Esophagus squamous epithelium (tissue), 5 donors: ENCODE measurements at places on chromosomes 11 and 22.

DNA sequence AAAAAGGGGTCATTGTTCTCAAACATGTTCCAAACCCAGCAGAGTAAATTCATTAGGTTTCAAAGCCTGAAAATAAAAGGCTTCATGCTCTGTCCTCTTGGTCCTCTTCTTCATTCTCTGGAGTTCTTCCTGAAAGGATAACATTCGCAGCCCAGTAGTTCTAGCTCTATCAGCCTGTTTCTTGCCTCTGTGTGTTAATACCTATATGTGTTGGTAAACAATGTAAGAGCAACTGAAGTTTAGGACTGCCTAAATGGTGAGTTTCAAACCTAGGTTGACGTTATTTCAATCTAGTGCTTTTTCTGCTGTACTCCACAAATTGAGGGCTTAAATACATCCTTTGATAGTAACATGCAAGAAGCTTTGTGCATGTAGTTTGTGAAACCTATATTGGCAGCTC, 9.4 kb downstream of the AASDHPPT start:
- no peak for DNase-seq
- H3K27ac ChIP-seq: peak overlapping the region; percentile 15
- H3K36me3 ChIP-seq: peaks cover 49% of the 10 kb centered on the region

GRCh38 chr11:64894070-64894811, 15.8 kb upstream of the EHD1 start:
- peaks cover 48% of the 10 kb centered on the region for H3K36me3 ChIP-seq
- H3K4me3 ChIP-seq: no peak overlapping the region
- H3K27ac ChIP-seq: no peak overlapping the region
- no peak for DNase-seq

DNA sequence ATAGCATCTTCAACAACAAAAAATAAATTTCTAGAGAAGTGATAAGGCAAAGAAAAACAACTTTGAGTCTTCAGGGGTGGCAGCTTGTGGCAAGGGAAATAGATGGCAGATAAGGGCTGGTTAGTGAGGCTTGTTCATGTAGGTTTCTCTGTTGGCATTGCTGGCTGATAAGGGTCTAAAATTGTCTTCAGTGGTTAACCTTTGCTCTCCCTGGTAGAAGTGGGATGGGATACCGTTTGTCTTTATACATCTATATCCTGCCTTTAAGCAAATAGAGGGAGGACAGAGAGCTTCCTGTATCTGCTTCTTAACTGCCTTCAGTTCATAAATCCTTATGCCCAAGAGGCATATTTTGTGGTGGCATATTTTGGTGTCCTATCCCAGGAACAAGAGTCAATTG, 57.1 kb downstream of the TRAF6 start:
- H3K4me1 ChIP-seq: peaks cover 11% of the 10 kb centered on the region
- no peak overlapping the region for H3K4me3 ChIP-seq
- no peaks in the 10 kb centered on the region for H3K36me3 ChIP-seq
- H3K27me3 ChIP-seq: no peaks in the 10 kb centered on the region

GRCh38 chr11:35335226-35335625, 84.1 kb downstream of the SLC1A2 start:
- no peak overlapping the region for H3K27ac ChIP-seq
- H3K36me3 ChIP-seq: no peaks in the 10 kb centered on the region
- H3K4me3 ChIP-seq: no peak overlapping the region
- no peak for DNase-seq
- peaks cover 11% of the 10 kb centered on the region for H3K4me1 ChIP-seq

GRCh38 chr11:22456993-22457762, 119.0 kb downstream of the SLC17A6 start:
- H3K4me3 ChIP-seq: no peak overlapping the region
- H3K27ac ChIP-seq: peak overlapping the region; percentile 57
- H3K36me3 ChIP-seq: no peaks in the 10 kb centered on the region

- H3K4me1 ChIP-seq: peaks cover 9% of the 10 kb centered on the region
- no peaks in the 10 kb centered on the region for H3K27me3 ChIP-seq
- H3K36me3 ChIP-seq: no peaks in the 10 kb centered on the region
- H3K4me3 ChIP-seq: no peak overlapping the region
- H3K27ac ChIP-seq: no peak overlapping the region
Measured at GRCh38 chr11:126484266-126484665, 128.8 kb downstream of the ST3GAL4 start.

- H3K27me3 ChIP-seq: no peaks in the 10 kb centered on the region
- no peak overlapping the region for H3K4me3 ChIP-seq
- H3K27ac ChIP-seq: no peak overlapping the region
- no peak for DNase-seq
Measured at GRCh38 chr11:115075356-115075755, 397.0 kb downstream of the NXPE2 start.

GRCh38 chr11:111635706-111636045, 33.4 kb downstream of the SIK2 start:
- H3K27ac ChIP-seq: peak overlapping the region; percentile 28
- H3K27me3 ChIP-seq: no peaks in the 10 kb centered on the region
- no peak overlapping the region for H3K4me3 ChIP-seq
- no peaks in the 10 kb centered on the region for H3K4me1 ChIP-seq

GRCh38 chr11:93410441-93410840, 79.9 kb downstream of the DEUP1 start:
- H3K4me1 ChIP-seq: no peaks in the 10 kb centered on the region
- H3K27me3 ChIP-seq: no peaks in the 10 kb centered on the region
- H3K36me3 ChIP-seq: no peaks in the 10 kb centered on the region
- H3K27ac ChIP-seq: no peak overlapping the region
- H3K4me3 ChIP-seq: no peak overlapping the region

- H3K27ac ChIP-seq: no peak overlapping the region
- no peaks in the 10 kb centered on the region for H3K36me3 ChIP-seq
- H3K4me3 ChIP-seq: no peak overlapping the region
- DNase-seq: no peak
- H3K27me3 ChIP-seq: no peaks in the 10 kb centered on the region
- peaks cover 31% of the 10 kb centered on the region for H3K4me1 ChIP-seq
Measured at GRCh38 chr11:57353852-57354251, 15.7 kb downstream of the P2RX3 start.

GRCh38 chr22:46499805-46500189, 37.6 kb downstream of the CELSR1 start:
- H3K4me3 ChIP-seq: no peak overlapping the region
- no peaks in the 10 kb centered on the region for H3K27me3 ChIP-seq
- H3K27ac ChIP-seq: no peak overlapping the region
- DNase-seq: no peak
- peaks cover 4% of the 10 kb centered on the region for H3K36me3 ChIP-seq
- no peaks in the 10 kb centered on the region for H3K4me1 ChIP-seq

GRCh38 chr11:2510626-2511402, 66.0 kb downstream of the KCNQ1 start:
- no peak for DNase-seq
- H3K4me3 ChIP-seq: no peak overlapping the region
- peaks cover 5% of the 10 kb centered on the region for H3K4me1 ChIP-seq
- H3K27me3 ChIP-seq: no peaks in the 10 kb centered on the region

- no peak for DNase-seq
- H3K36me3 ChIP-seq: no peaks in the 10 kb centered on the region
- H3K4me1 ChIP-seq: peaks cover 13% of the 10 kb centered on the region
- no peak overlapping the region for H3K4me3 ChIP-seq
Measured at GRCh38 chr11:62245271-62245753, 3.3 kb downstream of the SCGB1D2 start.

DNA sequence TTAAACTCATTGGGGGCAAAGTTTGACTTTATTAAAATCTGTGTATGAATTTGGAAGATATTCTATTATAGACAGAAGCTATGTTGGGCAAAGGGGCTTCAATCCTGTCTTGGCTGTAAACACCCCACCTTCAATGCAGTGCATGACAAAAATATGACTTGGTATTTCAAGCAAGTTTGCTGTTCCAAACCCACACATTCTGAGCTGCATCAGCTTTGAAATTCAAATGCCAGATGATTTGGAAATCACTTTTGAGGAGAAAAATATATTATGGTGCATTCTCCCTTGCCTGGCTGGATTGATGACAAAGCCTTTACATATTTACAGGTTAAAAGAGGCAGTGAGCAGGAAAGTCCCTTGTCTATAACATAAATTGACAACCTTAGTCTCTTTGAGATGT, 760.0 kb downstream of the NELL1 start:
- H3K27me3 ChIP-seq: no peaks in the 10 kb centered on the region
- no peak for DNase-seq
- no peaks in the 10 kb centered on the region for H3K36me3 ChIP-seq
- H3K4me3 ChIP-seq: no peak overlapping the region
- no peak overlapping the region for H3K27ac ChIP-seq
- no peaks in the 10 kb centered on the region for H3K4me1 ChIP-seq

- H3K27me3 ChIP-seq: no peaks in the 10 kb centered on the region
- H3K4me1 ChIP-seq: no peaks in the 10 kb centered on the region
- H3K4me3 ChIP-seq: peak overlapping the region; percentile 73
Measured at GRCh38 chr11:32831221-32831620, 1.5 kb downstream of the PRRG4 start.

- no peak overlapping the region for H3K4me3 ChIP-seq
- H3K36me3 ChIP-seq: no peaks in the 10 kb centered on the region
- peaks cover 8% of the 10 kb centered on the region for H3K27me3 ChIP-seq
- DNase-seq: no peak
- H3K27ac ChIP-seq: no peak overlapping the region
Measured at GRCh38 chr22:38416621-38417251, 38.3 kb downstream of the KCNJ4 start.

DNA sequence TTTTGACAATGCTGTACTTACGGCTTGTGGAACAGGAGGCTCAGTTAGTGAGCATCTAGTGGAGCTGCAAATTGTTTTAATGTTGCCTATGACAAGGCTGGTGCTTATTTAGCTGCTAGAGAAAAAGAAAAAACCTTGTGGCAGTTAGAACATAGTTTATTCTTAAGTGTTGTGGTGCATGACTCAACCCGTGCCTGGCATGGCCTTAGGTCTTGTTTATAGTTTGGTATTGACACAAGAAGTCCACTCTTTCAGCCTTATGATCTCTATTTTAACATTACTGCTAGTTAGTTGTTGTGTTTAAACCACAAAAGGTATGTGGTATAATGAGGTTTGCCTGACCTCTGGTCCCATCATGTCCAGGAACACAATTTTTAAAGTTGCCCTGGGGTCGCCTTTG, 744.6 kb downstream of the FAM181B start:
- DNase-seq: no peak
- no peaks in the 10 kb centered on the region for H3K27me3 ChIP-seq
- H3K4me3 ChIP-seq: no peak overlapping the region
- H3K27ac ChIP-seq: no peak overlapping the region
- H3K4me1 ChIP-seq: peaks cover 3% of the 10 kb centered on the region
- H3K36me3 ChIP-seq: no peaks in the 10 kb centered on the region

- H3K4me3 ChIP-seq: peak overlapping the region; percentile 50
- no peak for DNase-seq
- H3K27me3 ChIP-seq: peaks cover 11% of the 10 kb centered on the region
- peaks cover 20% of the 10 kb centered on the region for H3K4me1 ChIP-seq
Measured at GRCh38 chr22:38454353-38455075, 485 bp downstream of the KCNJ4 start.

GRCh38 chr11:64844330-64845128, at the start of gene CDC42BPG:
Gene CDC42BPG, minus strand, starts transcription at chr11:64844653. Its CDS starts 84 bp downstream, at chr11:64844569.
- DNase-seq: no peak
- H3K4me1 ChIP-seq: peaks cover 24% of the 10 kb centered on the region
- H3K27me3 ChIP-seq: no peaks in the 10 kb centered on the region
- H3K4me3 ChIP-seq: peak within 1 kb of the TSS; percentile 71

DNA sequence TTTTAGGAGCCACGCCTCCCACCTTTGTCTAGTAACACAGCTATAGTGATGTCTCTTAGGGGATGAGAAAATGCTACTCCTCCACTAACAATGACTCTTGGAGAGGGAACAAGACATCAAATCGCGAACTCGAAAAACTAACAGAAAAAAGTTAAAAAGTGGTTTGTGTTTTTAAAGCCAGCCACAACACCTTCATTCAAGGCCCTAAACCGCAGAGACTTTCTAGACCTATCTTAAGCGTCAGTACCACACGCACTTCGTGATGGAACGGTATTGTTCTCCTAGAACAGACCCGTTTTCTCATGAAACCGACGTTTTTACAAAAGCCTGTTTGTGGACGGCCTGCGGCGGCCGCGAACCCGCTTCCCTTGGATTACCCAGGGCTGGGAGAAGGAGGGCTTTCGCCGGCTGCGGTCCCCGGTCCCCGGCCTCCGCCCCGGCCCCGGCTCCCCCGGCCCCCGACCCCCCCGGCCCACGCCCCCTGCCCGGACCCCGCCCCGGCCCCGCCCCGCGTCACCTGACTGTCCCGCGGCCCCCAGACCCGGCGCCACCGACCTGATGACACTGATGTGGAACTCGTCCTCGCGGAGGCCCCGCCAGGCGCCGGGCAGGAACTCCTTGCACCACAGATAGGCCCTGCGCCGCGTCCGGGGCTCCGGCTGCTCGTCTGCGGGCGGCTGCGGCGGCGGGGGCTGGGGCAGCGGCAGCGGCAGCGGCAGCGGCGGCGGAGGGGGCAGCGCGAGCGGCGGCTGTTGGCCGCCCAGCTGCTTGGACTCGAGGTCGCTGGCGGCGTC, 718 bp downstream of the CHKA start:
- H3K27me3 ChIP-seq: no peaks in the 10 kb centered on the region
- no peak for DNase-seq
- H3K27ac ChIP-seq: peak overlapping the region; percentile 90
- H3K4me3 ChIP-seq: peak overlapping the region; percentile 50
- H3K4me1 ChIP-seq: peaks cover 10% of the 10 kb centered on the region

DNA sequence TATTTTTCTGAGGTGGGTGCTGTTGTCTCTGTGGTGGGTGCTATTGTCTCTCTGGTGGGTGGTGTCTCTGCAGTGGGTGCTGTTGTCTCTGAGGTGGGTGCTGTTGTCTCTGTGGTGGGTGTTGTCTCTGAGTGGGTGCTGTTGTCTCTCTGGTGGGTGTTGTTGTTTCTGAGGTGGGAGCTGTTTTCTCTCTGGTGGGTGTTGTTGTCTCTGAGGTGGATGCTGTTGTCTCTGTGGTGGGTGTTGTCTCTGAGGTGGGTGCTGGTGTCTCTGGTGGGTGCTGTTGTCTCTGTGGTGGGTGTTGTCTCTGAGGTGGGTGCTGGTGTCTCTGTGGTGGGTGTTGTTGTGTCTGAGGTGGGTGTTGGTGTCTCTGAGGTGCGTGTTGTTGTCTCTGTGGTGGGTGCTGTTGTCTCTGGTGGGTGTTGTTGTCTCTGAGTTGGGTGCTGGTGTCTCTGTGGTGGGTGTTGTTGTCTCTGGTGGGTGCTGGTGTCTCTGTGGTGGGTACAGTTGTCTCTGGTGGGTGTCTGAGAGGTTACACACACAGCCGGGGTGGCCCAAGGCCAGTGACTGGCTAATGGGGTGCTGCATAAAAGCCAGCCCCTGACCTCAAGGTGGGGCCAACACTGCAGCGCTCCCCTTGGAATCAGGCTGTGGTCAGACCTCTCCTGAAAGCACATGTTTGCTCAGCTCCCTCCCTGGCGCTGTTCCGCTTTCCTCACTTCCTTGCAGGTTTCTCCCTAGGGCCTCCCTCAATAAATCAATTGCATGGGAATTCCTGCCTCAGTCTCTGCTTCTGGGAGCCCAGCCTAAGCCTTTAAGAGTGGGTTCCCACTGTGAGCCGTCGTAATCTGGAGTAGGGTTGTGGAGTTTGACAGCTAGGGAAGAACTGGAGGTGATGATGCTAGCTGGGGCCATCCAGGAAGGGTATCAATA, 31.0 kb upstream of the XBP1 start:
- no peak overlapping the region for H3K27ac ChIP-seq
- no peak for DNase-seq
- peaks cover 8% of the 10 kb centered on the region for H3K36me3 ChIP-seq
- no peaks in the 10 kb centered on the region for H3K27me3 ChIP-seq
- H3K4me1 ChIP-seq: peaks cover 4% of the 10 kb centered on the region
